Stimulated activated CD8-positive, alpha-beta memory T cell treated with anti-CD3 and anti-CD28 coated beads, Interleukin-2, amount 100 ng/mL, for 48 hours (primary cell): ENCODE measurements at places on chromosomes 3 and 15.

DNA sequence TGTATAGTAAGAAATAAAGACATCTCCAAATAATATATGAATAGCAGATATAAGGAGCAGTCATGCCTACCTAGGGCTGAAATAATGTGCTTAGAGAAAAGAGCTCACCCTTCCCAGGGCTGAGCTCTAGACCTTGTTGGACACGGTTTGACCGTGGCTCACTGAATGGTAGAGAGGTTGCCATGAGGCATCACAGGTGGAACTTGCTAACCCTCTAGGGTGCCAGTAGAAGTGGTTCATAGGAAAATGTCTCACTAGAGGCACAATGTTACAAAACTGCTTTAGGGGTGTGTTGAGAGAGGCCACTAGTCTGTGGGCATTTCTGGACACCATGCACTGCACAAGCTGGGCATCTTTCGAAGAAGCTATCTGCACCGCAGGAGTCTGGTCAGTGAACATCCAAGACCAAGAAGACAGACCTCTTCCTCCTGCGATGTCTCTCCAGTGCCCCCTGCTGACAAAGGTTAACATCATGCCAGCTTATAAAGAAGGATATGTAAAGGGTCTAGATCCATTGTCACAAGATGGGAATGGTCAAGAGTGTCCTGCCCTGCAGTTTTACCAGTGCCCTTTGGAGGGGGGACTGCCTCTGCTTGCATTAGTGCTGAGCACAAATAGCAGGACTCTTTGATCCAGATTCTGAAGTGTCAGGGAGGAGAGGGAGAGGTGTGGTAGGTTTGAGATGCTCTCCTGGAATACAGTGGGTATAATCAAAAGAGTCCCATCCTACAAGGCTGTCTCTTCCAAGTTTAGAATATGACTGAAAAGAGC, 266.8 kb downstream of the ZNF385D start:
- DNase-seq: no peak

DNA sequence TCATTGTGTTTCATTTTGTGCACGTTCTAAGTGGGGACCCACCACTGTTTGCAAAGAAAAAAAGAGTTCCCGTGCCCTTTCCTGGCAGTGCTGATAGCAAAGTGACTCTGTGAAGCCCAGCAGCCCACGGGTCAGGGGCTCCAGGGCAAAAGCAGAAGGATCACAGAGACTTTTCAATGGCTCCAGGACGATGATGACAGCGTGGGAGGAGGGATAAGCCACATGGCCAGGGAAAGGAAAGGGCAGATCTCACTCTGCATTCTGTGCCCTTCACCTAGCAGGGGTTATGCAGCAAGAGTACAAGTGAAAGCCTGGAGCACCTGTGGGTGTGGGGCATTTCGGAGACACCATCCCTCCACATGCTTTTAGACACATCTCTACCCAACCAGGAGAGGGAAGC, 35.4 kb downstream of the SEMA5B start:
- no peak for DNase-seq

DNA sequence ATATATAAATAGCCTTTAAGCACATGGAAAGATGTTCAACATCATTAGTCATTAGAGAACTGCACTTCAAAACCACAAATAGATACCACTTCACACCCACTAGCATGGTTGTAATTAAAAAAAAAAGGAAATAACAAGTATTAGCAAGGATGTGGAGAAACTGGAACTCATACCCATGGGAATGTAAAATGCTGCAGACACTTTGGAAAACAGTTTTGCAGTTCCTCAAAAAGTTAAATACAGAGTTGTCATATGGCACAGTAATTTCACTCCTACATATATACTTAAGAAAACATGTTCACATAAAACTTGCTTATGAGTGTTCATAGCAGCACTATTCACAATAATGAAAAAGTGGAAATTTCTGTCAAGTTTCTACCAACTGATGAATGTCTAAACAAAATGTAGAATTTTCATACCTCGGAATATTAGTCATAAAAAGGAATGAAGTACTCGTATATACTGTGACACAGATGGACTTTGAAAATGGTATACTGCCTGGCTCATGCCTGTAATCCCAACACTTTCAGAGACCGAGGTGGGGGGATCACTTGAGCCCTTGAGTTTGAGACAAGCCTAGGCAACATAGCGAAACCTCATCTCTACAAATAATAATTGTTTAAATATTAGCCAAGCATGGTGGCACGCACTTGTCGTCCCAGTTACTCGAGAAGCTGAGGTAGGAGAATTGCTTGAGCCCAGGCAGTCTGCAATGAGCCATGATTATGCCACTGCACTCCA, 28.1 kb downstream of the BCL2A1 start:
- no peak for DNase-seq

DNA sequence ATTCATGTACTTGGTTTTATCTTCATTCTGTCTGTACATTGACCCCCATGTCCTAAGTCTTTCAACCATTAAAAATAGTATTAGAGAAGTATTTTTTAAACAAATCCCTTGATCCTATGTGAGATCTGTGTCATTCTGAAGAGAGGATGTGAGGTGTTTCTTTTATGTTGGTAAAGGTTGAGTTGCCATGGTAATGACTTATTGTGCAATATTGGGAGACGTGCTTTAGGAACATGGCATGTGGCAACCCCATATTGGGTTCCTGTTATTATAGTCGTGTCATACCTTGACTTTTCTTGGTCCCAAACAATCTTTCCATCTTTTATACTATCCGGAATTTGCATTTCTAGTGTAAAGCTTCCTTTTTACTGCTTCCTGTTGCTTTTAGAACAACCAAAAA, 203.1 kb downstream of the KCNAB1 start:
- no peak for DNase-seq

- DNase-seq: no peak
Measured at GRCh38 chr3:76765511-76765910, 274.4 kb upstream of the ROBO2 start.

DNA sequence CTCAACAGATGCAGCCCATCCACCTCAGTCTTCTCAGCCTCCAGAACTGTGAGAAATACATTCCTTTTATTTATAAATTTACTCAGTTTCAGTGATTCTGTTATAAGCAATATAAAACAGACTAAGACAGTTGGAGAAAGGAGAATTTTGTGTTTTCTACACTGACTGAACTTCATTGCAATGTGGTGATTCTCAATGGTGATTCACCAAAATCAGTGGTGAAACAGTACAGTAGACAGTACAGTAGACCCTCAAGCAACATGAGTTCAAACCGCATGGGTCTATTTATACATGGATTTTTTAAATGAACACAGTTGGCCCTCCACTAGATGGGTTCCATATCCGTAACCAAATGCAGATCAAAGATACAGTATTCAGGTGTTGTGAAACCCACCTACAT, 403.1 kb upstream of the TGFBR2 start:
- DNase-seq: no peak

DNA sequence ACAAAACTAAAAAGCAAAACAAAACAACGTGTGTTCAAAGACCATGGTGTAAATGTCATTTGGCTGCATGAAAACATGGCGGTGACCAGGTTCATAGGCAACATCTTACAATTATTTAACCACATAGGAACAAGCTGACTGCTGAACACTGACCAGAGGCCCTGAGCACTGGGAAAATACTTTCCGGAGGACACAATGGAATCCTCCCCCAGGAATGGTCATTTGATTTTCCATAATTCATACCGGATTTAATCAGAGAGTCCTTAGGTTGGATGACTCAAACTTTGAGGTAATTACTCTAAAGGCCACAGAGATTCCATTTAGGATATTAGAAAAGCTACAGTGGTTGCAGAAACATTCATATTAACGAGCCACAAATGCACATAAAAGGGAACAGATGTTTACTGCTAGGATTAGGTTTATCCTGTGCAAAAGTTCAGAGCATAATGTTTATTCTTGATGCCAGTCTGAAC, 254.7 kb downstream of the NR1D2 start:
- DNase-seq: no peak

- no peak for DNase-seq
Measured at GRCh38 chr15:100668348-100668745, 66.0 kb downstream of the ASB7 start.

- DNase-seq: no peak
Measured at GRCh38 chr3:100796556-100796955, 87.3 kb downstream of the TFG start.

GRCh38 chr15:71201477-71201876, 86.2 kb downstream of the THSD4 start:
- no peak for DNase-seq

DNA sequence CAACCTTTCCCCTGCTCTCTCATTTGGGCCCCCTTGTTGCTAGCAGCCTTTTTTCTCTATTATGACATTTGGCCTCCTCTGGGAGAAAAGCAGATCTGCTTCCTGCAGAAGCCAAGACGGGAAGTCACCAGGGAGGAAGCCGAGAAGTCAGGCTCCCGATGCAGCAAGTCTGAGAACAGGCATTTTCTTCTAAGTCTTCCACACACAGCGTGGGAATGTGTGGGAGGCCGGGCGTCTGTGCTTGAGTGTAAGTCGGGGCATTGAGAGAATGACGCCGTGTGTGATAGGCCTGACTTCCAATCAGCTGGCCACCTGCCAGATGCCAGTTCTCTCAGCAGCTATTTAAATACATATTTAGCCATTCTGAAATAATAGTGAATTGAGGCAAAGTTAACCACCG, 75.8 kb upstream of the FAM98B start:
- DNase-seq: no peak

DNA sequence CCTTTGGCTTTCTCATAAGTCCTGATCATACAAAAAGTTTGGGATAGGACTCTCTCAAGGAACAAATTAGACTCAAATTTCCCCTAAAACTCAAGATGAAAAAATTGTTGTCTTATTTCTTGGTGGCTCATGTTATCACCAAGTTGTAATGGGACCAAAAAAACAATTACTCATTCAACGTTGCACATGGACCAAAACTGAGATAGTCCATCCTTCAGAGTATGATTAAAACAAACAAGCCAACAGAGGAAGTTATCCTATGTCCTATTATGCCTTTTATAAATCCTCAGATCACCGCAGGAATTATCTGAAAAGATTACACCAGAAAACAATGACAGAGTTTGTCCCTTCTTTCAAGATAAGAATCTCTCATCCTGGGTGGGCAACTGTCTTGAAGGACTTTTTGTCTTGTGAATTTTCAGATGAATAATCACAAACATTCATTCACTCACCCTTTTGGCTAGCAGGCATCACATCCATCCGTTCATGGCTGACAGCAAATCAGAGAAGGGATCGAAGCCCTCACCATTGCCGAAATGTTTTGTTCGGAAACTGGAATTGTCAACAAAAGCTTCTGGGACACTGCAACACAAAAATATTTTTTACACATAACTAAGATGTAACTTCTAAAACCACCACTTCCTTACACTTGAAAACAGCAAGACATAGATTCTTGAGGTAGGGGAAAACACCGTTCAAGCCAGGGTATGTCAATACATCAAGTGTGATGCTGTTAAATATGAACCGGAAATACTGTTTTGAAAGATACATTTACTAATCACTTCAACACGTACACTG, 90.4 kb downstream of the FOXP1 start:
- no peak for DNase-seq
